Activated CD4-positive, alpha-beta T cell treated with anti-CD3 and anti-CD28 coated beads, Interleukin-2, amount 50 U/mL, for 24 hours (primary cell): ENCODE measurements at places on chromosomes 13 and 19.

- no peak for DNase-seq
These were observed 22.4 kb downstream of the ZNF14 start for GRCh38 chr19:19710506-19710905.

GRCh38 chr13:47252627-47253026 lies 355.8 kb upstream of the HTR2A start:
- DNase-seq = no peak

- DNase-seq = no peak
These were observed 98.0 kb downstream of the FOXO1 start for GRCh38 chr13:40568246-40569023.

DNA sequence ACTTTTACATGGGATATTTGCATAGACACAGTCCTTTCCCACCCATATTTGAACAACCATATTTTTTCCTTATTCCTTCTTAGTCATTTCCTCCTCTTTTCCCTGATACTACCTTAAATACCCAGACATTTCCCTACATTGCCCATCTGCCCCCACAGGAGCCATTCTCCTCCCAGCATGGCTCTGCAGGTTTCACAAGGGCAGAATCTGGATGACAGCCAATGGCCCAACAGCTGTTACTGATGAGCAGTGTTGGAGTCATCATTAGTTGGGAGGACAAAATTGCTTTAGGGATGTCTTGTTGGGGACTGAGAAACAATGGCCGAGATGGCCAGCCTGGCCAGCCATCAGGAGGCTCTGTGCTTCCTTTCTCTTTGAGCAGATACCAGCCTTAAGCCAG lies 209.5 kb downstream of the KLF5 start:
- DNase-seq = no peak

- DNase-seq = no peak
These were observed 660 bp upstream of the MVB12A start for GRCh38 chr19:17419154-17419620.

GRCh38 chr19:3151563-3152418 lies 16.0 kb downstream of the GNA15 start:
- DNase-seq = no peak

- no peak for DNase-seq
These were observed 29.6 kb upstream of the KLF2 start for GRCh38 chr19:16295057-16295456.

DNA sequence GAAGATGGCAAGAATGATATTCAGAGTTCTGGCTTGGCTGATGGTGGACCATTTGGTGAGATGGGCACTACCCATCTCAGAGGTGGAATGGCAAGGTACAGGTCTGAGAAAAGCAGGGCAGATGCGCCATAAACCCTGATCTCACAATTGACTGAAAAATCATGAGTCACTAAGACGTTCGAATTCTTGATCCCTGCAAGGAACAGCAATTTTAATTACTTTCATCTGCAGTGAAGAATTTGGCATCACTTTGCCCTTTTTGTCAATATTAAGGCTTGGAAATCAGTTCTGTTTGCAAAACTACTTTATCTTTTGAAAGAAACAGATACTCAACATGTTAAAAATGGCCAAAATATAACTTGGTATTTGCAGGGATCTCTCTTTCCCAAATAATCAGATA lies 38.1 kb downstream of the HTR2A start:
- DNase-seq = no peak

- DNase-seq = no peak
These were observed 81.1 kb downstream of the GADD45B start for GRCh38 chr19:2557093-2557440.
